Thyroid gland (tissue), 4 donors: ENCODE measurements at places on chromosomes 12 and 14. TPM values are rescaled to one million over a fixed set of nuclear protein-coding genes. Genes with fewer than 3 reads are reported as not detected.

Gene CCDC197
- total RNA-seq = not detected

Gene GYS2
- not detected for total RNA-seq

Gene SYCP3
- total RNA-seq = 0.67 TPM

Gene KRT77
- total RNA-seq = not detected

Gene NKX2-8
- total RNA-seq = 1.7 TPM

Gene CD4
- 4.3 TPM for total RNA-seq

Gene ASCL1
- 0.13 TPM for total RNA-seq

- no peak for DNase-seq
- H3K36me3 ChIP-seq = peaks cover 19% of the 10 kb centered on the region
- no peak overlapping the region for H3K27ac ChIP-seq
- H3K27me3 ChIP-seq = no peaks in the 10 kb centered on the region
Observed at GRCh38 chr14:68873376-68873775, 80.5 kb upstream of the ZFP36L1 start.

DNA sequence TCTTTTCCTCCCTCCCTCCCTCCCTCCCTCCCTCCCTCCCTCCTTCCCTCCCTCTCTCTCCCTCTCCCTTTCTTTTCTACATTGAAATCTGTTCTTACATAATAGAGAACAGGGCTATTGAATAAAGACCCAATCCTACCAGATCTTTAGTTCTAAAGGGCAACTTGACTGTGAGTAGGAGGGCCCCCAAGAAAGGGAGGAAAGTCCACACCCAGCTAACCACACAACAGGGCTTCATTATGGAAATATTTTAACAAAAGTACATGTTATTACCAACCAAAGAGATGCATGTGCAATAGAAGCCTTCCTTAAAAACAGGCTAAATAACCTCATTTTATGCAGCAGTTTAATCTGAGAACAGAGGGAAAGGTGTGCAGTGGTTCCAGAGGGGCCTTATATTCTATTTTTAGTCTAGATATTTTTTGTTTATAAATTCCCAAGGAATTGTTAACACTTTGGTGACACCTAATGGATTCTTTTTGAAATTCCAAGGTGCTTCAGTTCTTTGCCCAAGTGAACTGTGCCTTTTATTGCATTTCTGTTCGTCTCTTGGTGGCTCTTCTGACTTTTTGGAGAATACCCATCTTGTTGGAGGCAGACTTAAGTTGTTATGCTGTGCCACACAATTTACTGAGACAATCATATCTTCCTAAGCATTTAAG is 63.0 kb downstream of the GNS start:
- no peak overlapping the region for H3K4me3 ChIP-seq
- H3K27ac ChIP-seq = no peak overlapping the region
- no peaks in the 10 kb centered on the region for H3K36me3 ChIP-seq

- H3K36me3 ChIP-seq = no peaks in the 10 kb centered on the region
- peaks cover 5% of the 10 kb centered on the region for H3K27me3 ChIP-seq
- H3K4me3 ChIP-seq = no peak overlapping the region
- DNase-seq = peak; percentile 40
Observed at GRCh38 chr14:21868442-21869046, 194.9 kb upstream of the OR4E1 start.

DNA sequence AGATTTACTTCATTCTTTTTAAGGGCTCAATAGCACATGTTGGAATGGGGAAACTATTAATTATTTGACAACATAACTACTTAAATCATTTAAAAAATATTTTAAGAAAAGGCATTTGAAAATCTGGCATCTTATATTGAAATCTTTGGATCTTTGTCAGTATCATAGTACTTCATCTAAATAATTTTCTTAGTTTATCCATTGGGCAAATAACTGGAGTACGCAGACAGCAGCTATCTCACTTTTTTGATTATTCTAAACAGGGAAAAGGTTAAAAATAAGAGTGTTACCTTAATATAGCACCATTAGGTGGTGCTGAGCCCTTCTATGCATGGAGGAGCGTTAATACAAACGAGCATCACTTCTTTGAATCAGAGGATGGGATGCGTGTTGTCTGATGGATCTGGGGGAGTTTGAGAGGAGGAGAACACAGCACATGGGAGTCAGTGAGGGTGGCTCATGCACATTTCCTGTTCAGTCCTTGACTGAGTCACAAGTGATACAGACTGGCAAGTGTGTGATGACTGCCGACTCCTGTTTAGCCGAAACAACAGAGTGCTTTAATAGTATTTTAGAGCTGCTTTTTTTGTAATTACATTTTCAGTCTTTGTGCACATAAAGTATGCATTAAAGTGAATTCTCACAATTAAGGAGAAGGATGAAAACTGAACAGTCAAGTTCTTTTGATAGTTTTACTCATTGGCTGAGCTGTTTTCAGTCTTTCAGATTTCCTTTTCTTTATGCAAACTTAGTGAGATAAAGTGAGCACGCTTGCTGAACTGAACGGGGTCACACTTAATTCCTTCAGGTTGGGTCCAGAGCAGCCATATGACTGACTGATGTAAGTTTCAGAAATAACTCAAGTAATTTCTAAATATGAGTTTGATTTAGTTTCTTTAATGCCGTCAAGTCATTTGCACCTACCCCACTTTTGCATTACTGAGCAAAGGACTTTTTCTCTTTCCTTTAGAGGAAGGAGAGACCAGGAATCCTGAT is 92.7 kb downstream of the DIP2B start:
- no peaks in the 10 kb centered on the region for H3K27me3 ChIP-seq
- H3K4me3 ChIP-seq = no peak overlapping the region
- peak overlapping the region; percentile 6 for H3K27ac ChIP-seq
- no peaks in the 10 kb centered on the region for H3K36me3 ChIP-seq
- DNase-seq = no peak

- no peak overlapping the region for H3K27ac ChIP-seq
- no peaks in the 10 kb centered on the region for H3K4me1 ChIP-seq
- no peak for DNase-seq
- no peak overlapping the region for H3K4me3 ChIP-seq
- H3K36me3 ChIP-seq = no peaks in the 10 kb centered on the region
Observed at GRCh38 chr14:54946500-54946899, 43.9 kb upstream of the GCH1 start.

GRCh38 chr14:61472801-61473376 is 151.5 kb downstream of the PRKCH start:
- no peak overlapping the region for H3K4me3 ChIP-seq
- no peaks in the 10 kb centered on the region for H3K36me3 ChIP-seq
- no peak for DNase-seq
- H3K27me3 ChIP-seq = no peaks in the 10 kb centered on the region
- H3K27ac ChIP-seq = no peak overlapping the region

DNA sequence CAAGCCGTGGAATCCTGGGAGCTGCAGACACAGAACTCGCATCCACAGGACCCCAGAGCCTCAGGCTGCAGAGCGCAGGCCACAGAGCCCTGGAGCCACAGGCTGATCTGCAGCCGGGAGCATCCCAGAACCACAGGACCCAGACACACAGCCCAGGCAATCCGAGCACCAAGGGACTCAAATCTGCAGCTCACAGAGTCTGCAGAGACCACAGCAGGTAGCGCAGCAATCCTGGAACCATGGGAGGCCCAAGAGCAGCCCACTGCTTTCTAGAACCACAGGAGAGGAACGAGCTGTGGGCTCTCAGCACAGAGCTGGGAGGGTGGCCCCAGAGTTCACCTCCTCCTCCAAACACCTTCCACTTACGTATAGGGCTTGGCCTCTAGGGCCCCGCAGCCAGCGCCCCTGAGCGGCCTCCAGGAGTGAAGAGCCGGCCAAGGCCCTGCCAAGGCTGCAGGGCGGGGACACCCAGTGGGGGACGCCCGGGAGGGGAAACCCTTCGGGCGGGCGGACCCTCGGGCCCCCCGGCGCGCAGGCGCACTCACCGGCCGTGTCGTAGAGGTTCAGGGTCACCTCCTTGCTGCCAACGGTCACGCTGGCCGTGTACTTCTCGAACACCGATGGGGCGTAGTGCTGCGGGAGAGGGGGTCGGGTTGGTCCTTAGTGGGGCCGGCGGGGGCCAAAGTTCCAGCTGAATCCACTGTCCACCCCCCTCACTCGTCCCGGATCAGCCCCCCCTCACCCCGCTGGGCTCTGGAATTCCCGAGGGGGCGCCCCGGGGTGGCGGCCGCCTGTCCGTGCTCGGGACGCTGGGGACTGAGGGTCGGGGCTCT is 665 bp downstream of the RHOF start:
- peak overlapping the region; percentile 100 for H3K27ac ChIP-seq
- peaks cover 66% of the 10 kb centered on the region for H3K4me1 ChIP-seq
- no peaks in the 10 kb centered on the region for H3K36me3 ChIP-seq

GRCh38 chr12:31362115-31362758 is 36.3 kb upstream of the SINHCAF start:
- H3K27me3 ChIP-seq = no peaks in the 10 kb centered on the region
- H3K4me3 ChIP-seq = no peak overlapping the region
- H3K27ac ChIP-seq = no peak overlapping the region

DNA sequence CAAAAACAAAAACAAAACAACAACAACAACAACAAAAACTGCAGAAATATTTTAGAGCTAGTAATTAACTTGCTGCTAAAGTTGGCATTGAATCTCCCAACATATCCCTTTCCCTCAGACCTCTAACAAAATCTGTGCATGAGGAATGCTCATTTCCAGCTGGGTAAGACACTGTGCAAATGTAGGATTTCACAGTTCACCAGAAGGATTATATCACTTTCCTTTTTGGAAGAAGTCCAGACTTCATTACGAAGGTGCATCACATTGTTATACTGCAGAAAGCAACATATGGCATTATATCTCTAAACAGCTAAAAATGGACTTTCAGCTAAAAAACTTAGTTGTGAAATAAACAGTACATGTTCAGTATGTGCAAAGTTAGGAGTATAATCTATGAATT is 341.8 kb downstream of the FSCB start:
- no peaks in the 10 kb centered on the region for H3K36me3 ChIP-seq
- no peak overlapping the region for H3K27ac ChIP-seq
- no peaks in the 10 kb centered on the region for H3K4me1 ChIP-seq
- no peak for DNase-seq
- no peaks in the 10 kb centered on the region for H3K27me3 ChIP-seq
- no peak overlapping the region for H3K4me3 ChIP-seq

GRCh38 chr14:91078095-91078737 is 17.8 kb upstream of the RPS6KA5 start:
- no peak for DNase-seq
- H3K4me1 ChIP-seq = no peaks in the 10 kb centered on the region
- H3K27me3 ChIP-seq = no peaks in the 10 kb centered on the region
- no peak overlapping the region for H3K27ac ChIP-seq

GRCh38 chr14:76904100-76904739 is 78.0 kb downstream of the LRRC74A start:
- H3K4me1 ChIP-seq = peaks cover 38% of the 10 kb centered on the region
- H3K27me3 ChIP-seq = no peaks in the 10 kb centered on the region
- peak overlapping the region; percentile 63 for H3K27ac ChIP-seq
- no peak overlapping the region for H3K4me3 ChIP-seq
- peak; percentile 57 for DNase-seq
